Epithelial cell of umbilical artery (primary cell): ENCODE measurements at places on chromosomes 1 and 21. TPM values are rescaled to one million over a fixed set of nuclear protein-coding genes. Genes with fewer than 3 reads are reported as not detected.

The CFAP141 gene
- total RNA-seq: not detected in 2 replicates

The SIM2 gene
- total RNA-seq: 0.15 and 0.32 TPM in 2 replicates

The UBL4B gene
- not detected in 2 replicates for total RNA-seq

The C21orf58 gene
- total RNA-seq: 5.5 and 6.4 TPM in 2 replicates

The CA14 gene
- not detected in 2 replicates for total RNA-seq

The NPR1 gene
- 2.6 and 6.7 TPM in 2 replicates for total RNA-seq

The ADGRL4 gene
- total RNA-seq: 82.2 and 240 TPM in 2 replicates

The CYP4Z1 gene
- not detected in 2 replicates for total RNA-seq

The VWA5B1 gene
- not detected in 2 replicates for total RNA-seq

The CFAP74 gene
- not detected in 2 replicates for total RNA-seq

The ZNF593OS gene
- total RNA-seq: not detected in 2 replicates

The LEFTY1 gene
- under 0.01 TPM in 1 of 2 replicates, not detected in the other for total RNA-seq

The LCE1E gene
- not detected in 2 replicates for total RNA-seq

The AIRE gene
- total RNA-seq: under 0.01 and 0.15 TPM in 2 replicates

The SLC19A2 gene
- 11.4 and 12.0 TPM in 2 replicates for total RNA-seq

The C4BPA gene
- total RNA-seq: not detected in 2 replicates

The ACOT11 gene
- total RNA-seq: 3.6 and 3.9 TPM in 2 replicates

The KDM1A gene
- total RNA-seq: 168 and 179 TPM in 2 replicates

The RGSL1 gene
- total RNA-seq: not detected in 2 replicates

The KRTAP19-3 gene
- total RNA-seq: not detected in 2 replicates

The CELA2A gene
- total RNA-seq: not detected in 2 replicates

The BTF3L4 gene
- total RNA-seq: 79.3 and 102 TPM in 2 replicates

The SLC9C2 gene
- 0.32 TPM in 1 of 2 replicates, not detected in the other for total RNA-seq
